ENCODE measurements at places on chromosomes 2 and 18. TPM values are rescaled to one million over a fixed set of nuclear protein-coding genes. Genes with fewer than 3 reads are reported as not detected.

GRCh38 chr2:29557268-29557667, 364.1 kb downstream of the ALK start:
- no peak for DNase-seq
- no peak overlapping the region for H3K4me3 ChIP-seq
- H3K27me3 ChIP-seq = peaks cover 23% of the 10 kb centered on the region
- H3K27ac ChIP-seq = no peak overlapping the region
- H3K4me1 ChIP-seq = no peaks in the 10 kb centered on the region

GRCh38 chr2:8380026-8380425, 301.8 kb upstream of the ID2 start:
- no peak overlapping the region for H3K27ac ChIP-seq
- H3K27me3 ChIP-seq = no peaks in the 10 kb centered on the region
- peaks cover 49% of the 10 kb centered on the region for H3K4me1 ChIP-seq
- H3K36me3 ChIP-seq = peaks cover 2% of the 10 kb centered on the region

- H3K27me3 ChIP-seq = peaks cover 29% of the 10 kb centered on the region
- H3K27ac ChIP-seq = no peak overlapping the region
- H3K4me1 ChIP-seq = peaks cover 37% of the 10 kb centered on the region
- H3K36me3 ChIP-seq = peaks cover 9% of the 10 kb centered on the region
These were observed 131.1 kb downstream of the IKZF2 start for GRCh38 chr2:213020268-213020667.

ICA1L gene
- total RNA-seq = 3.1 TPM

CCDC68 gene
- total RNA-seq = 0.13 TPM

DNA sequence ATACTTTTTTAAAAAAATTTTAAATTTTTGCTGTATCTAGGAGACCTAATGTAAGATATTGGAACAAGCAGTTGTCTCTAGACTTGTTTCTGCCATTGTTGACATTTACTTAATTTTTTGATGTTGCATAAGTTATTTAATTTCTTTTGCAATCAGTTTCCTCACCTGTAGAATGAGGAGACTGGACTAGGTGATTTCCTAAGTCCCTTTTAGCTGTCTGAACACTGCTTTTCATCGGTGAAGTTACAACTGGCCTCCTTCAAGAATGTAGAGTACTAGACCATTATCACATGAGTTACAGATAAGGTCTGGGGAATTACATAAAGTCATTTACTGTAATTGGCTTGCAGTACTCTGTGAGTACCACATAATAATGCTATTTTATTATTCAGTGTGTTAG, 147.6 kb downstream of the LTBP1 start:
- DNase-seq = no peak
- peaks cover 16% of the 10 kb centered on the region for H3K27me3 ChIP-seq
- no peak overlapping the region for H3K27ac ChIP-seq
- no peaks in the 10 kb centered on the region for H3K36me3 ChIP-seq
- no peak overlapping the region for H3K4me3 ChIP-seq

COL4A3 gene
- not detected for total RNA-seq

UGT1A4 gene
- not detected for total RNA-seq

DNA sequence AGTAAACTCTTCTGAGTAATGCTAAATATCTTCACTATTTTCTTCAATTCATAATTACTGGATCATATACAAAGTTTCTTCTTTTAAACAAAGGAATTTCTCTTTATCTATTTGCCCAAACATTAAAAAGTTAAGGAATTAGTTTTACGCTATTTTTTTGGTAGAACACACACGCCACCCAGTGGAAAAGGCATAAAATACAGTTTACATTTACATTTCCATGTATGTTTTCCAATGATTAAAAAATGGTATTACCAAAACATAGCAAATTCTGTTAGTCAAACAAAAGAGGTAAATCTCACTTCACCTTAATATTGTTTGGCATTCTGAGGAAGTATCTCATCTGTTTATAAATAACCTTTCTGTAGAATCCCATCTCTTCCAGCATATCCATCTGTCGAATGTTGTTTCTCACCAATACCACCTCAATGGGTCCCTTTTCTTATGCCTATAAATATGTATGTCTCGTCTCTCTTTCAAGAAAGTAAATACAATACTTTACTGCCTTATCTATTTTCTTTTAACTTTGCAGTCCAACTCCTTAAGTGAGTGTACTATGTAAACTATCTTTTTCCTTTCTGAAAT, 7.2 kb downstream of the BOLL start:
- no peaks in the 10 kb centered on the region for H3K36me3 ChIP-seq
- peaks cover 17% of the 10 kb centered on the region for H3K27me3 ChIP-seq
- no peak for DNase-seq
- no peak overlapping the region for H3K4me3 ChIP-seq
- H3K4me1 ChIP-seq = peaks cover 6% of the 10 kb centered on the region
- H3K27ac ChIP-seq = no peak overlapping the region

DNA sequence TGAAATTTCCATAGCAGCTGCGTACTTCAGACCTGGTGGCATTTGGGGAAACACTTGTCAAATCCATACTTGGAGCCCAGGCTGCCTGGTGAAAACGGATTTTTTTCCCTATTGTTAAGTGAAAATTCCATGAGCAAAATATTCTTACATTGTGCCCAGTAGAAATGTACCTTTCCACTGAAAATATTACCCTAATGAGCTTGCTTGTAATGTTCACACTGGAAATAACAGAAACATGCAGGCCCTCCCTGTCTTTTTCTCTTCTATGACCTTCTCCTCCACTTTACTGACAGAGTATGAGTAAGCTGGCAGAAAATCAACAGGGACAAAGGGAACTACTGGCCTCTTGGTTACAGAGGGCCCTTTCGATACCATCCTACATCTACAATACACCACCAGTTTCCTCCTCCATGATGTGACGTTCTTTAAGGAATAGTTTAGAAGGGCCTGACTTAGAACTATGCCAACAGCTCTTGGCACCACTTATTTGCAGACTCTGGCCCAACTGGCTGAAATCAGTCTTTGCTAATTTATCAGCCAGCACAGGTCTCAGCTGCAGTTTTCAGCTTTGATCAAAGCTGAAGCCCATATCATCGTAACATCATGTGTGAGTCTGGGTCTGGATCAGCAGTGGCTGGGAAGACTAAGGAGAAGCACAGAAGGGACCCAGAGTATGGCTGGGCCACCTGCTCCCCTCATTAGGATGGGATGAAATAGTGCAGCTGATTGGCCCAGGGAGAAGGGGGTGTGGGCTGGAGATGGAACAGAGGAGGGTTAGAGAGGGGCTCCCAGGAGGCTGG, 272.2 kb upstream of the ID2 start:
- peaks cover 25% of the 10 kb centered on the region for H3K4me1 ChIP-seq
- no peak overlapping the region for H3K27ac ChIP-seq
- peaks cover under 1% of the 10 kb centered on the region for H3K36me3 ChIP-seq
- H3K27me3 ChIP-seq = peaks cover 5% of the 10 kb centered on the region
- H3K4me3 ChIP-seq = no peak overlapping the region

DNA sequence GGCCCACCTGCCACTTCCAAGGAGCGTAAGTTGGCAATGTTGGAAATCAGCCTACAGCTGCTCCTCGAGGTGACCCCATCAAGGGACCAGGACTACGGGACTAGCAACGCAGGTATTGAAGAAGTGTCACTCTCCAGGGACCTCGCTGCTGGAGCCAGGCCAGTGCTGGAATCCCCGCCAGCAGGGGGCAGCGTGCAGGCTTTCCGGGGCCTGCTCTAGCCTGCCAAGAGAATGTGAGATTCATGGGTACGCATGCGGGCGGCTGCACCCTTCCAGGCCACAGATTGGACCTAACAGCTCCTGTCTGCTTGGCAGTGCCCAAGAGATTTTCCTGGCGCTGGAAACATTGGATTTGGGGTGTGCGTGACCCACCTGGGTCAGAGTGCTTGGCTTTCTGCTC, 182.8 kb upstream of the RAB12 start:
- no peak for DNase-seq
- no peaks in the 10 kb centered on the region for H3K4me1 ChIP-seq

DNA sequence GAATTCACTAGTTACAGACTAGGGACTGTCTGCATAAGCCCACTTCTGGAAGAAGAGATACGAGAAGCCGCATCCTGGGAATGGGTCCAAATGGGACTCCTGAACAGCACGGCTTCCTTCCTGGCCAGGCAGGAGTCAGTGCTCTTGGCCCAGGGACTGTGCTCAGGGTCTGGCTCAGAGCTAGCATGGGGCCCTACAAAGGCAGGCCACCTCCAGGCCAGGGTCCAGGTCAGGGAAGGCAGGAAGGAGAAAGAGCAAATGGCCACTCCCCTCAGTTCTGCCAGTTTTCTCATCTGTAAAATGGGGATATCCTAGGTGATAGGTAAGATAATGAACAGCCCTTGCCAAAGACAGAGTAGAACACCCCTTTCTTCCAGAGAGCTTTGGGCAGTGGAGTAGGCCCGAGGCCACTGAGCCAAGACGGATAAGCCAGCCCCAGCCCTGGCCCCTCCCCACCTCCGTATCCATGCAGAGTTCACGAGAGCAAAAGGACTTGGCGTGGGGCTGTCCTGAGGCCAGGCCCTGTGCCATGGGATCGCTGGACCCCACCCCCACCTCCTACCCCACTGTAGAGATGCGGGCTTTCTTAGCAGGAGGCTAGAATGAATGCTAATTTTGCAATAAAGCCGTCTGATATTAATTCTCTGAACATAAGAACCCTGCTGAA, 190.1 kb downstream of the MGAT5 start:
- H3K27me3 ChIP-seq = no peaks in the 10 kb centered on the region
- no peaks in the 10 kb centered on the region for H3K36me3 ChIP-seq
- no peak overlapping the region for H3K27ac ChIP-seq
- no peaks in the 10 kb centered on the region for H3K4me1 ChIP-seq
- DNase-seq = no peak
